ENCODE measurements at places on chromosomes 5 and 9. TPM values are rescaled to one million over a fixed set of nuclear protein-coding genes. Genes with fewer than 3 reads are reported as not detected.

The F2RL2 gene
- total RNA-seq = 10.4 TPM

The TRPM3 gene
- 3.1 TPM for total RNA-seq

The PLCXD3 gene
- total RNA-seq = under 0.01 TPM

The TMEM203 gene
- 36.9 TPM for total RNA-seq

The OTP gene
- not detected for total RNA-seq

The INSL4 gene
- total RNA-seq = not detected

The F12 gene
- total RNA-seq = not detected

The C9orf152 gene
- under 0.01 TPM for total RNA-seq

The PCDHA8 gene
- under 0.01 TPM for total RNA-seq

The SOWAHA gene
- total RNA-seq = not detected

The IL3 gene
- total RNA-seq = not detected

The IZUMO3 gene
- not detected for total RNA-seq

The CER1 gene
- total RNA-seq = not detected

The RPS23 gene
- 3,517 TPM for total RNA-seq

The KLF9 gene
- 52.7 TPM for total RNA-seq

The GARIN3 gene
- total RNA-seq = not detected

The IFNK gene
- total RNA-seq = not detected

The CNTLN gene
- 10.1 TPM for total RNA-seq

The IL9 gene
- total RNA-seq = not detected

The CDKN2B-AS1 gene
- 3.7 TPM for total RNA-seq

The DHFR gene
- 39.7 TPM for total RNA-seq

The CTXN3 gene
- total RNA-seq = not detected

The CAPSL gene
- total RNA-seq = not detected

The DMGDH gene
- 3.7 TPM for total RNA-seq

The FOCAD gene
- 60.2 TPM for total RNA-seq

The SPINK4 gene
- total RNA-seq = not detected

The N4BP3 gene
- total RNA-seq = 0.85 TPM

The ACER2 gene
- 13.0 TPM for total RNA-seq

The PCDHGC5 gene
- 2.0 TPM for total RNA-seq

The ANXA6 gene
- 423 TPM for total RNA-seq

The C9 gene
- 0.28 TPM for total RNA-seq

The WDR38 gene
- total RNA-seq = not detected

The SPATA31D4 gene
- total RNA-seq = not detected

The DNM1 gene
- total RNA-seq = 3.1 TPM

The SLC1A1 gene
- 117 TPM for total RNA-seq

The IRX2 gene
- total RNA-seq = 0.56 TPM

The GLDC gene
- 0.85 TPM for total RNA-seq

The SLC45A2 gene
- total RNA-seq = not detected

The FOXI1 gene
- total RNA-seq = under 0.01 TPM

The GOLM1 gene
- 73.2 TPM for total RNA-seq

The KCNV2 gene
- total RNA-seq = not detected

The SLIT3 gene
- 3.1 TPM for total RNA-seq

The HTR1A gene
- not detected for total RNA-seq

The TAF11L10 gene
- total RNA-seq = not detected

The CDH9 gene
- not detected for total RNA-seq

The FAM151B gene
- total RNA-seq = 3.8 TPM

The PDE8B gene
- total RNA-seq = 0.56 TPM

The ADAMTS19 gene
- total RNA-seq = under 0.01 TPM
